Colonic mucosa (tissue), 4 donors: ENCODE measurements at places on chromosomes 3 and 15. TPM values are rescaled to one million over a fixed set of nuclear protein-coding genes. Genes with fewer than 3 reads are reported as not detected.

Gene LRRC31
- 66.0 TPM for total RNA-seq

- no peaks in the 10 kb centered on the region for H3K4me1 ChIP-seq
- no peaks in the 10 kb centered on the region for H3K27me3 ChIP-seq
- DNase-seq: peak; percentile 56
- no peaks in the 10 kb centered on the region for H3K36me3 ChIP-seq
Observed at GRCh38 chr15:55897560-55898336, 95.7 kb downstream of the NEDD4 start.

DNA sequence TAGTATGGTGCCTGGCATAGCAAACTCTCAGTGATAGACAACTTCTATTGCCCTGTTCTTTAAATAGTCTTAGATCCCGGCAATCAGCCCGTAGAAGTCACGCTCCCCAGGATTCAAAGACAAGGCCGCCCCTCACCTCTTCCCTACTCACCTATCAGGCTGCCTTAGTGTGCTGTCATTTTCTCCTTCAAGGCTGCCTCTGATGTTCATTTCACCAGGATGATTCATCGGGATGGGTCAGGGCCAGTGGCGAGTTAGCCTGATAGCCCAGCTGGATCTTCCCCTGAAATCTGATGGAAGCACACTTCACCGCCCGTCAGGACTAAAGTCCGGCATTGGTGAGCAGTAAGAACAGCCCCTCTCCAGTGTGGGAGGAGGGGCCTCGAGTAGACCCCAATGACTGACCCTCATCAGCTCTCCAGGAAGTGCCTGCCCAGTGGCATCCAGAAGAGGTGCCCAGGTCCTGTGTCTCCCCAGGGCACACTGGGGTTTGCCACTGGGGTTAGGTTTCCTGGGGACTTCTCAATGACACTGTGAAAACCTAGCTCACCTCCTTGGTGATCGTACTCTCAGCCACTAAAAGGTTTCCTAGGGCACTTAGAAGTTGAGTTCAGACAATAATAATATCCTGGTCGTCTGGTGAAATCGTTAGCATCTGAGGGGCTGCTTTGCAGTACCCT, 37.5 kb downstream of the TPM1 start:
- H3K36me3 ChIP-seq: no peaks in the 10 kb centered on the region
- H3K4me3 ChIP-seq: no peak overlapping the region
- no peak overlapping the region for H3K27ac ChIP-seq
- DNase-seq: no peak

DNA sequence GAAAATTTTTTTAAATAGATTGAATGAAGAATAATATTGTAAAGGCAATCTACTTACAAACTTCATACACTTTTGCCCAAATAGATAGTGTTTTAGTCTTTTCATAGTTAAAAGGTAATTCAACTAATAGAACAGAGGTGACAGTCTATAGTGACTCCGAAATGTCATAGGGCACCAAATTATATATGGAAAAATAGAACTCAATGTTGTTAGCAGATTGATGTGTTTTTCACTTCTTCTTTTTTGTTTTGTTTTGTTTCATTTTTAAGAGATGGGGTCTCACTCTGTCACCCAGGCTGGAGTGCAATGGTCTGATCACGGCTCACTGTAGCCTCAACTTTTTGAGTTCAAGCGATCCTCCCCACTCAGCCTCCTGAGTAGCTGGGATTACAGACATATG, 721 bp downstream of the CSTA start:
- H3K27ac ChIP-seq: no peak overlapping the region
- no peak overlapping the region for H3K4me3 ChIP-seq
- no peak for DNase-seq
- no peaks in the 10 kb centered on the region for H3K27me3 ChIP-seq
- H3K36me3 ChIP-seq: no peaks in the 10 kb centered on the region
- no peaks in the 10 kb centered on the region for H3K4me1 ChIP-seq

DNA sequence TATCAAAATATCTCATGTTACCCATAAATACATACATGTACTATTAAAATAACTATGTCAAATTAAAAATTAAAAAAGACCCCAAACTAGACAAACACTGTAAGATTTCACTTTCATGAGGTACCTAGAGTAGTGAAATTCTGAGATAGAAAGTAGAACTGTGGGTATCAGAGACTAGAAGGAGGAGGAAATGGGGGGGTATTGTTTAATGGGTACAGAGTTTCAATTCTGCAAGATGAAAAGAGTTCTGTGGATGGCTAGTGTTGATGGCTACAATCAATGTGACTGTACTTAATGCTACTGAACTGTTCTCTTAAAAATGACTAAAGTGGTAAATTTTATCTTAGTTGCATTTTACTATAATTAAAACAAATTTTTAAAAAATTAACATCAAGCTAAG, 36.6 kb downstream of the RFX7 start:
- no peak for DNase-seq
- H3K36me3 ChIP-seq: no peaks in the 10 kb centered on the region
